ENCODE measurements at places on chromosomes 16 and 17. TPM values are rescaled to one million over a fixed set of nuclear protein-coding genes. Genes with fewer than 3 reads are reported as not detected.

The ZNF205 gene
- total RNA-seq, result not detected

DNA sequence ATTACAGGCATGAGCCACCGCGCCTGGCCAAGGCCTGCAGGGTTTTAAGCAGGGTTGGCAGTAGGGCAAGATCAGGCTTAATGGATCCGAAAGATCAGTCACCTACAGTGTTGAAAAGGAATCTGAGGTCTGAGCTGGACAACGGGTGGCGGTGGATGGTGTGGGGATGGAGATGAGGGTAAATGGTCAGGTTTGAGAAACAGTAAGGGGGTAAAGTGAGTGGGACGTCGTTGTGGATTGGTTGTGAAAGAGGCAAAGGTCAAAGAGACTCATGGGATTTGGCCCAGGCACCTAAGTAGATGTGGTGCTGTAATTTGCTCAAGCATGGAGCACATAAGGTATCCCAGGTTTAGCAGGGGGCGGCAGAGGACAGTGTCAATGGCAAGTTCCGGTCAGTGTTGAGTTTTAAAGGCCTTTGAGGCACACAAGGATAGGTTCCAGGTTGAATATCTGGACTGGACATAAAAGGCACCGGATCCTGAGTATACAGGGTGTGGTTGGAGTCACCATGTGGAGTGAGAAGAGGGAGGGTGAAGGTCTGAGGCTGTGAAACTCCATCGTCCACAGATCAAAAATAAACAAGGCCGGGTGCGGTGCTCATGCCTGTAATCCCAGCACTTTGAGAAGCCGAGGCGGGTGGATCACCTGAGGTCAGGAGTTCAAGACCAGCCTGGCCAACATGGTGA lies 1.1 kb upstream of the SLC16A5 start:
- no peak for DNase-seq

- DNase-seq, result peak; percentile 54
These were observed 1.9 kb downstream of the PHF12 start for GRCh38 chr17:28949185-28950016.

- no peak for DNase-seq
These were observed 12.1 kb downstream of the CYB561 start for GRCh38 chr17:63433746-63434591.

The KRT13 gene
- total RNA-seq, result not detected

DNA sequence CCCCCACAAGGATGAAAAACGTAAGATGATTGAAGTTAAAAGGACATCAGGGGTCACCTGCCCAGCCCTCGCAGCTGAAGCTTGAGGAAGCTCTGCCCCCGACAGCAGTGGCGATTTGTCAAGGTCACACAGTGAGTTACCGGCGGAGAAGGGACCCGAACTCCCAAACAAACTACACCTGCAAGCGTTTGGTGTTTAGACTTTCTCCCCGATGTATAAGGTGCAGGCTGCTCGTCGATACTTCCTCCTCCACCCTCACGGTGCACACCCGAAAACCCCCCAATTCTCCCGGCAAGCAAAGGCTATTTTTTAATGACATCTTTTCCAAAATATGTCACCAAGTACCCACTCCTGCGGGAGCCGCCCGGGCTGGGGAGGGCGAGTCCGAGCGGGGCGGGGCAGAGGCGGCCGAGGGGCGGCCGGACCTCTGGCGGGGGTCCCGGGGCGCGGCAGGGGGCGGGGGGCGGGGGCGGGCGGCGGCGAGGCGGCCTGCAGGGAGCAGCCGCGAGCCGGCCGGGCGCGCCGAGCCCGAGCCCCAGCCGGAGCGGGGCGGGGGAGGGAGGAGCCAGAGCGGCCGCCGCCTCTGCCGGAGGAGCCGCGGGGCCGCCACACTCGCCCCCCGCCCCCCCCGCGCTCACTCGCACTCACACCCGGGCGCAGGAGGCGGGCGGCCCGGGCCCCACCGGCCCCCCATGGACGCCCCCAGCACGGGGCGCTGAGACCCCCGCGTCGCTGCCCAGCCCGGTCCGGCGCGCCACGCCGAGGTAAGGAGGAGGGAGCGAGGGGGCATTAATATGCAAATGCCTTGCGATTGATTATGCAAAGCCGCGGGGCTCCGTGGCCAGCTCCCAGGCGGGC lies at the start of gene THRA:
TSS of gene THRA (plus strand) at position 637 of the 858 bp plus-strand sequence. CDS start 11,524 bp downstream, outside the sequence.
- DNase-seq, result peak; percentile 80

The SRCIN1 gene
- total RNA-seq, result 0.60 TPM

GRCh38 chr16:1026057-1026783 lies 44.6 kb downstream of the SOX8 start:
- no peak for DNase-seq

The CLEC18B gene
- total RNA-seq, result 4.2 TPM

DNA sequence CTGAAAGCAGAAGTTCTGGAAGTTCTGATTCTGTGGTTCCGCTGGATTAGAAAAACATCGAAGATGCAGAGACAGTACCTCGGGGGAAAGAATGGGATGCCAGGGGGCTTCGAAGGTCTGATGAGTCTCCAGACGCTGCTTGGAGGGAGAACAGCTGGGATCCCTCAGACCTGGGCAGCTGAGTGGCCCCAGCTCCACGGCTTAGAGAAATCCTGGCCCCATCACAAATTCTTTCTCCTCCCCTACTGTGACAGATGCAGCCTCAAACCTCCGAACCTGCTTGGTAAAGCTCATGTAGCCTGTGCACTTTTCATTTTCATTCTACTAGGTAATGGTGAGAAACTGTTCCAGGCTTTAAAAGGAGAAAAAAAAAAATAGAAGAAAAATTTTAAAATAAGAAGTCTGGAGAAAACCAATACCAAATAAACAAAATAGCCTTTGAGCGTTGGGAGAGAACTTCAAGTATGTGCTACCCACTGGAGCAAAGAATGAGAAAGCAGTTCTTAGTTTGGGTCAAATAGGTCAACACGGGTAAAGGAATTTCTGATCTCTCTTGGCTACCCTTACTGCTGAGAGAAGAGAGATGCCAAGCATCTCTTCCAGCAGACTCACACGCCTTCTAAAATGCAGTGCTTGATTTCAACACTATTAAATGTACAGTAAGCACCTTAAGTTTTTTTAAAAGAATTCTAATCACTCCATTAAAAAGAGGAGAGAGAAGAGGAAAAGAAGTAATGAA lies 19.9 kb downstream of the MAF start:
- no peak for DNase-seq

DNA sequence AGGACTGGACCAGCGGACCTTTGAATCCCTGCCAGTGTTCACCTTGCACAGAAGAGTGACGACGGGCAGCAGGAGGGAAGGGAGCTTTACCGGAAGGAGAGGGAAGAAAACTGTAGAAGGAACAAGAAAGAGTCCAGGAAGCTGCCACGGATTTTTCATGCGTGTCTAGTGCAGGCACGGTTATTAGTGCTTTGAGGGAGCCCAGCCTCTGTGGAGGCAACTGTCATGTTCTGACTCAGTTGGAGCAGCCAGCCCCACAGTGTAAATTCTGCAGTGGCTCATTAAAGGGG lies 6.5 kb upstream of the HOXB13 start:
- no peak for DNase-seq

The MRC2 gene
- total RNA-seq, result 7.3 TPM

- DNase-seq, result no peak
These were observed 21.9 kb downstream of the TEKT3 start for GRCh38 chr17:15319452-15320010.

DNA sequence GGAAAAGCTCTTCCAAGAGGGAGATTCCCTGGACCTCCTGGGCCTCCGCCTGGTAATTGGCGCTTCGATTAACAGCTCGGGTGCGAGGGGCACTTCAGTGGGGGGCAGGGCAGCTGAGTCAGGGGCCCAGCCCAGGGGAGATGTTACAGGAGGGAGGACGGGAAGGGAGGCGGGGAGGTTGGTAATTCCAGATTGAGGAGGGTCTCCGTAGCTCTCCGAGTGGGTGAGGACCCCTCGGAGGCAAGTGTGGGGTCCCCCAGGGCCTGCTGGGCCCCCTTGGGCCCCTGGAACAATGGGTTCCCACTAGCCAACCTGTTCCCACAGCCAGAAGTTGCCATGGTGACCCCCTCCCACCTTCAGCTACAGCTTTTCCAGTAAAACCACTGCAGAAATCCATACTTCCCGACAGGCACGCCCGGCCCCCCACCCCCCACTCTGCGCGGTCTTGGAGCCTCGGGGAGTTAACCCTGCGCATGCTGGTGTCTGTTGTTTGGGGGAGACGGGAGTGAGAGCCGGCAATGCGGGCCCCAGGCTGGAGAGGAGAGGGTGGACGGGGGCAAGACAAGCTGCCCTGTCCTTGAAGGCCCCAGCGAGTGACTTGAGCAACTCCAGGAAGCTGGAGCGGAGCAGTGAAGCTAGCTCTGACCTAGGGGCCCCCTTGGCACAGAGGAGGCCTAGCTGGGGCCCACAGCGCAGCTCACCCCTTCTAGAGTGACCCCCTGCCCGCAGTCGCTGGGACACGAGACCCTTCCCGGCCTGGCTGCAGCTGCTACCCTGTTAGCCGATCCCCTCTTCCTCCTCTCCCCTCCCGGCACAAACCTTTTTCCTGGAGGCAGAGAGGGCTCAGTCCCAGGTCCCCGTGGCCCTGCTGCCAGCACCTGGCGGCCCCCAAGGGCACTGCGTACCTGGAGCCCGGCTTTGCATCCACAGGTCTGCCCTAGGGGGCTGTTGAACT lies 37.8 kb downstream of the TMEM235 start:
- DNase-seq, result no peak

The KIF19 gene
- total RNA-seq, result not detected

- DNase-seq, result no peak
These were observed 20.1 kb upstream of the CYLD start for GRCh38 chr16:50721549-50722404.

DNA sequence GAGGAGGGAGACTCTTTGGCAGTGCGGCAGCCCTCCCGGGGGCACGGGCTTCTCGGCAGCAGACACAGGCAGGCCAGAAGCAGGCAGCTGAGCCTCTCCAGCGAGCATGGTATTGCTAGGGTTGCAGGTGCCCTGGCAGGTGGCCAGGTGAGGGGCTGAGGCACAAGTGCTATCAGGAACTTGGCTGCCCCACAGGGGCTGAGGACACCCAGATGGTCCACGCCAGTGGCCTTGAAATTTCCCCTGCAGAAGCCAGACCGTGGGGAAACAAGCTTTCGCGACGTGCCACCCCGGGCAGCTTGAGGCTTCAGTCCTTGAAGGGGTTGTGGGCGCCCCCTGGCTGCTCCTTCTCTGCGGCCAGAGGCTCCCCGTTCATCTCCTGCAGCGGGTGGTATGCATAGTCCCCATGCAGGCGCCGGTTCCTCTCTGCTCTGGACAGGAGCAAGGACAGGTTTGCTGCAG lies 8.5 kb downstream of the NAGPA start:
- DNase-seq, result no peak

GRCh38 chr17:64218066-64218465 lies 45.0 kb downstream of the TEX2 start:
- peak; percentile 70 for DNase-seq

DNA sequence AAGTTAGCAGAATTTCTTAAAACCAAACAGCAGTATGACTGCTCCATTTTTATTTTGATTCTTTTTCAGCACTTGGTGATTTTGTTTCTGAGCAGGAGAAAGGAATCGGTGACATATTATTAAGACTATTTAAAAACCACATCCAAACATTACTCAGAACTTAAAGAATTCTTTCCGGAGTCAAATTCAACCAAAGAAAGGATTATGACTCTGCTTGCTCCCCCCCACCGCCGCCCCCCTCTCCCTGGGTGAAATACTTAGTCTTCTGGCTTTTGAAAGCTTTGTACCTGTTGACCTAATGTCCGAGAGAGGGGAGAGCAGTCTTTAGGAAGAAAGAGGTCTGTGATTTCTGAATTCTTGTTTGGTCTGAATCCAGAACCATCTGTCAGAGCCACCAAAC lies 17.9 kb upstream of the COL1A1 start:
- DNase-seq, result no peak

DNA sequence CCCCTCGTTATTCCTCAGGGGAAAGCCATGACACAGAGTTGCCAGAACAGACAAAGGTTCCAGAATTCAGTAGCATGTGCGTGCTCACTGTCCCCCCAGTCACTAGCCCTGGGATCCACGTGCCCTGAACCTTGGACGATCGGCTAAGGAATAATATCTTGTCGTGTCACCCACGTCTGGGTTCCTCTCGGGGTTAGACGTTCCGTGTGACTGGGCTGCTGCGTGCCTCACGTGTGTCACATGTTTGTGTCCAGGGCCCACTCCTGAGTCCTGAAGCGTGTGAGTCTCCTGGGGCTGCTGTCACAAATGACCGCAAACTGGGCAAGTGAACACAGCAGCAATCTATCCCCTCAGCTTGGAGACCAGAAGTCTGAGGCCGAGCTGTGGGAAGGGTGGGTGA lies 12.4 kb upstream of the ZNF469 start:
- no peak for DNase-seq

- DNase-seq, result no peak
These were observed 14.6 kb upstream of the MED9 start for GRCh38 chr17:17462048-17462824.

The PRSS27 gene
- total RNA-seq, result 1.2 TPM

DNA sequence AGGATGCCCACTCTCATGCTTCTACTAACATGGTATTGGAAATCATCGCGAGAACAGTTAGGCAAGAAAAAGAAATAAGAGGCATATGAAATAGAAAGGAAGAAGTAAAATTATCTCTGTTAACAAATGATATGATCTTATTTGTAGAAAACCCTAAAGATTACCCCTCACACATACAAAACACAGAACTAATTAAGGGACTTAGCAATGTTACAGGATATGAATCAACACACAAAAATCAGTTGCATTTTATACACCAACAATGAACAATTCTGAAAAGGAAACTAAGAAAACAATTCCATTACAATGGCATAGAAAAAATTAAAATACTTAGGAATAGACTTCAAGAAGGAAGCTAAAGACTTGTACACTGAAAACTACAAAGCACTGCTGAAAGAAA lies 2.7 kb upstream of the CAPNS2 start:
- DNase-seq, result no peak

- no peak for DNase-seq
These were observed 11.4 kb upstream of the SPNS2 start for GRCh38 chr17:4487296-4487695.

- no peak for DNase-seq
These were observed 1.0 kb downstream of the ORAI3 start for GRCh38 chr16:30949650-30950515.

DNA sequence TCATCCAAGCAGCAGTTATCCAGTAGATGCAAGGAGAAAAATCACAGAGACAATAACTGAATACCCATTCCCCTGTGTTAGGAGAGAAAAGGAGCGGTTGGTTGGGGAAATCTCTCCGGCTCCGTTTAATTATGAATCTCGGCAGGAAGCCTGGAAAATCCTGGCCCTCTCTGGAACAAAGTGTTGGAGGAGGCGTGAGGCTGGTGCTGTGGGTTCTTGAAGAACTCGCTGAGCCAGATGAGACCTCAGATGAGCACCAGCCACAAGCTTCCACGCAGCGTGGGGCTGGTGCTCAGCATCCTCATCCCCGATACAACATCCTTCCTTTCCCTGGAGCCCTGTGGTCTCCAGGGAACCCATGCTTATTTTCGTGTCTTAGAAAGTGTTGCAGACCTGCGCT lies 39.7 kb downstream of the CACNG4 start:
- DNase-seq, result no peak

GRCh38 chr16:15044286-15044685 lies 11.6 kb downstream of the NTAN1 start:
- no peak for DNase-seq

DNA sequence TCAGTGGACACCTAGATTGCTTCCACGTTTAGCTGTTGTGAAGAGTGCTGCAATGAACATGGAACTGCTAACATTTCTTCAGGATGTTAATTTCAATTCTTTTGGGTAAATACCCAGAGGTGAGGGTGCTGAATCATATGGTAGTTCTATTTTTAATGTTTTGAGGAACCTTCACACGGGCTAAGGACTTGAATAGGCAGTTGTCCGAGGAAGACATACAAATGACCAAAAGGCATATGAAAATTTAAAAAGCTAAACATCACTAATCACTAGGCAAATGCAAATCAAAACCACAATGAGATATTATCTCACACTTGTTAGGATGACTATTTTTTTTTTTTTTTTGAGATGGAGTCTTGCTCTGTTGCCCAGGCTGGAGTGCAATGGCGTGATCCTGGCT lies 173.3 kb downstream of the PRKCB start:
- no peak for DNase-seq
